Stimulated activated naive CD8-positive, alpha-beta T cell treated with anti-CD3 and anti-CD28 coated beads, Interleukin-15, Interleukin-2, amounts not matched to agents 100 U/mL and 50 U/mL, for 24 hours (primary cell): ENCODE measurements at places on chromosomes 3 and 15.

DNA sequence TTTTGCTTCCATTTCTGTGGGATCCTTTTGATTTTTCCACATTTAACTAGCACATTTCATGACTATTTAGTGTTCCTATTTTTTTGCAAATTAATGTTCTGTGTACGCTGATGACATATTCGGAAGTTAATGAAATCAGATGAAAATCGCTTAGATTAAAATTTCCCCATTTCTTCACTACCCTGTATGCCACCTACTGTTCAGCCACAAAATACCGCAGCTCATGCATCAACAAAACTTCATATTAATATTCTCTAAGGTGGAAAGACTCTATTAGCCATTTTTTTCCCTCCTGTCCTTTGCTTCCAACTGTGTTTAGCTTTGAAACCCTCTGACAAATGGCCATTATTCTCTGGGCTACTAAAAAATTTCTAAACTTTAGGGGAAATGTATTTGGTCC lies 300.6 kb downstream of the MECOM start:
- DNase-seq, result no peak

- no peak for DNase-seq
These were observed 662.3 kb downstream of the NR2F2 start for GRCh38 chr15:96992817-96993216.

GRCh38 chr3:194313560-194314387 lies 37.4 kb downstream of the CPN2 start:
- no peak for DNase-seq

GRCh38 chr3:46669191-46669999 lies 24.1 kb downstream of the ALS2CL start:
- peak; percentile 1 for DNase-seq

- no peak for DNase-seq
These were observed 30.1 kb downstream of the BTD start for GRCh38 chr3:15631426-15632211.

DNA sequence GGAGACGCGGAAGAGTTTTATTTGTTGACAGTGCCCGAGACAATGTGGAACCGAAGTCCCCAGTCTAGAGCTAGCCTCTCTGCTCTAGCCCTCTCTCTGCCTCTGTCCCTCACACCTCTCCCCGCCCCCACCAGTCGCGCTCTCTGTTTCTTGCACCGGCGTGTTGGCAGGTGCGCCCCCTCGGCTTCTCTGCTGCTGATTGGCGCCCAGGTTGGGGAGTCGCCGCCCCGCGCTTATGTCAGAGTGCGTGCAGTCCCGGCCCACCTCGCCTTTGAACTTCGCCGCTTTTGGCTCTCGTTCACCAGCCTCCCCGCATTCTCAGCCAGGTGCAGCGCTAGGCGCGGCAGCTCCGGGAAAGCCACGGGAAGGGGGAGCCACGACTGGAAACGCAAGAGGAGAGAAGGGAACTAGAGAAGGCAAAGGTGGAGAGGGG lies at the start of gene SOX14:
TSS of gene SOX14 (plus strand) at position 315 of the 433 bp plus-strand sequence. CDS start 470 bp downstream, outside the sequence.
- DNase-seq, result no peak

GRCh38 chr15:42087926-42088800 lies 6.2 kb downstream of the PLA2G4D start:
- DNase-seq, result no peak

GRCh38 chr15:56208641-56209155 lies 35.0 kb downstream of the RFX7 start:
- DNase-seq, result no peak

DNA sequence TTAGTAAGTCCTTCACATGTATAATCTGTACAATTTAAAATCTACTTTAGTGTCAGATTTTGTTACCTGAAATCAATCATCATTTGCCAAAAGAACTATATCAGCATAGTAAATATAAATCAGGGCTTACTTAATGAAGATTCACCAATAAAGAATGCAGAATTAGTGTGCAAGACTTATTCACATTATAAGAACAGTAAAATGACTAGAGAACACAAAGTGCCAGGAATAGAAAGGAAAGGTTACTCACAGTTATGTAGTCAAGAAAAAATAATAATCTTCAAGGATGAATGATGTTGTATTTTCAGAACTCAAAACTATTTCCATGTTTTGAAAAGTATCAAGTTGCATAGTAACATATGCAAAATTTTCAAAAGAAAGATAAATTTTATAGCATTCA lies 891.9 kb downstream of the ROBO1 start:
- no peak for DNase-seq

GRCh38 chr3:104989878-104990277 lies 376.8 kb upstream of the ALCAM start:
- no peak for DNase-seq

- DNase-seq, result no peak
These were observed at the start of gene STAB1 for GRCh38 chr3:52494886-52495495. STAB1 (plus strand) TSS chr3:52495338; CDS start chr3:52495414, 76 bp downstream.

DNA sequence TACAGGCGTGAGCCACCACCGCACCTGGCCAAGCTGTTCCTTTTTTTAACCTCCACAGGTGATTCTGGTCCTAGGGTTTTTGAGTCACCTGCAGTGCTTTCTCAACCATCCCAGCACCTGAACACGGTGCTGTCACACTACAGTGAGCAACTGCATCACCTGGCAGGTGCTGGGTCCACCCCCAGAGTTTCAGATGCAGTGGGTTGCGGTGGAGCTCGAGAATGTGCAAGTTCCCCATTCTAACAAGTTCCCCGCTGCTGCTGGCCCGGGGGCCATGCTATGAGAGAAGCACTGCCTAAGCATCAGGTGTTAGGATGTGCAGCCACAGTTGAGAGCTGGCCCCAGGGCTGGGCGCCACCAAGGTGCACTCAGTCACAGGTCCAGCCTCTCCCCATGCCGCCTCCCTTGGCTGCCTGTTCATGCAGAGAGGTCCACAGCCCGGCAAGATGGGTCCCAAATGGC lies 18.0 kb downstream of the ISG20 start:
- DNase-seq, result no peak

GRCh38 chr15:22845289-22845900 lies 6.9 kb downstream of the NIPA2 start:
- no peak for DNase-seq

GRCh38 chr3:182644790-182645433 lies 148.4 kb upstream of the ATP11B start:
- peak; percentile 40 for DNase-seq

DNA sequence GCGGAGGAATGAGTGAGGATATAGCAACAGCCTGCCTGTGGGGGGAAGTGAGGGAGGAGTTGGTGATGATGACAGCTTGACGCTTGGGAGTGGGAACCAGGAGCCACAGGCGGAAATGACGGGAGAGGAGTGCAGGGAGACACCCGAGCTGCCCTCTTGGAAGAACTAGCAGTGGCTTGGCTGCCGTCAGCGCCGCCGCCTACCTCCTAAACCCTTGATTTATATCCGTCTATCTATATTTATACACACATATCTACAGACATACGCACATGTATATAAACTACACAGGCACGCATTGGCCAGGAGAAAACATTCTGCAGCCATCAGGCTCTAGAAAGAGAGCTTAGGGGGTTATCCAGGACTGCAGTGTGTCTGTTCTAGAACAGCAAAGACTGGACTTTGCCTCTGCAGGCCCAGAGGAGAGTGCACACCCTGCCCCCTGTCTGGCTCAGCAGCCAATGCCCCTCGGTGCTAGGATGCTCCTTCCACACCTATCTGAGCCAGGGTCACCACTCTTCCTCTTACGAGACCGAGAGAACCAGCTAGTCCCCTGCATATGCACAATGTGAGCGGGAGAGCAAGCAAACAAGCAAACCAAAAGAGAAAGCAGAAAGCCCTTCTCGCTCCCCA lies 45.3 kb upstream of the MAGEF1 start:
- no peak for DNase-seq

- DNase-seq, result no peak
These were observed 35.3 kb downstream of the TUBGCP4 start for GRCh38 chr15:43406189-43406588.

DNA sequence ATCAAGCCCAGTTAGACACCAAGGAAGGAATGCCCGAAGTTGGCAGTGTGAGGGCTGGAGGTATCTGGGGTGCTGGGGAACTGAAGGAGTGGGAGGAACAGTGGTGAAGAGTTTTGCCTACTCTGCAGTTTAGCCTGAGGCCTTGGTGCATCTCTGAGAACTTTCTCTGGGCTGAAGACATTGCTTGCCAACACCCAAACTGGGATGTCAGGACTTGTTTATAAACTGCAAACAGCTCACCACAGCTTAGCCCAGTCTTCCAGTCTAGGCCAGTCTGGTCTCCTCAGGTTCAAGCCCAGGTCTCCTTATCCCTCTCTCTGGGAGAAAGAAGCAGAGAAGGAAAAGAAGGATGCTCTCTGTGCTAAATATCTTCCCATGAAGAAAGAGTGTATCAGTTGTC lies 68.0 kb upstream of the BOC start:
- no peak for DNase-seq

GRCh38 chr3:27935492-27935891 lies 213.4 kb upstream of the EOMES start:
- no peak for DNase-seq

DNA sequence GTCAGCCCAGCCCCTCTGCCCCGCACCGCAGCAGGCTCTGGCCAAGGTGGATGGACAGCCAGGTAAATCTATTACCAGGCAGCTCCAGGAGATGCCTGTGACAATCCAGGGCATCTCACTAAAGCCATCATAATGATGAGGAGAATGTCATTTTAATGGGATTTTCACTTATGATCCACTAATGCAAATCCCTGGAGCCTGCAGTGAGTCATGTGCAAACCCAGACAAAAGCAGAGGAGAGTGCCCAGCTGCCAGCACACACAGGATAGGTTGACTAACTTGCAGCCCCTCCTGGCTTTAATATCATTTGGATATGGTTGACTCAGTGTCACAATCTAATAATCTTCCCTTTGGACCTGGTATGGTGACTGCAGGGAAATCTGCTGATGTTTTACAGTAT lies 206.9 kb upstream of the TRIM42 start:
- DNase-seq, result no peak

DNA sequence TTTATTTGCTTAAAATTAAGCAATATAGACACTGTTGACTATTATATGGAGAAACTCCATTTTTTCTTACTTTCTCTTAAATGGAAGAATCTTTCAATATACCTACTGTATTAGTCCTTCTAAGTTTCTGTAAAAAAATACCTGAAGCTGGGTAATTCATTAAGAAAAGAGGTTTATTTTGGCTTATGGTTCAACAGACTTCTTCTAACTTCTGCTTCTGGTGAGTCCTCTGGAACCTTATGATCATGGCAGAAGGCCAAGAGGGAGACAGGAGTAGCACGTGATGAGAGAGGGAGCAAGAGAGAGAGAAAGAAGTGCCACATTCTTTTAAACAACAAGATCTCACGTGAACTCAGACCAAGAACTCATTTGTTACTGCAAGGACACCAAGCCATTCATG lies 573.3 kb downstream of the MCTP2 start:
- DNase-seq, result no peak

DNA sequence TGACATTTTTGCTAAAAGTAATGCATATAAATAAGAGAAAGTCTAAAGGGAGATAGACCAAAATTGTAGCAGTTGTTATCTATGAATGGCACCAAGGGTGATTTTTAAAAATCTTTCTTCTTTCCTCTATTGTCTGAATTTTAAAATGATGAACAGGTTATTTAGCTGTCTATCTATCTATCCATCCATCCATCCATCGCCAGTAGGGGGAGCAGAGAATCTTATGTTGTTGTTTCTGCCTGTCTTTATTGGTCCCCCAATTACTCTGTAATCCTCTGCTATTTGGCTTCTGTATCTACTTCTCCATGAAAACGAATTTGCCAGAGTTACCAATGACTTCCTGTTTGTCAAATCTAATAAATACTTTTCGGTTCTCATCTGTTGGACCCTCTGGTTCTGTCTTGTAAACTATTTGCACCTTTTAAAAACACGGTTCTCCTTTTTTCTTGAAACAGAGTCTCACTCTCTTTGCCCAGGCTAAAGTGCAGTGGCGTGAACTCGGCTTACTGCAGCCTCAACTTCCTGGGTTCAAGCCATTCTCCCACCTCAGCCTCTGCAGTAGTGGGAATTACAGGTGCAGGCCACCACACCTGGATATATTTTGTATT lies 86.0 kb downstream of the ECT2 start:
- DNase-seq, result peak; percentile 29

GRCh38 chr3:72579191-72579580 lies 269.1 kb downstream of the SHQ1 start:
- no peak for DNase-seq

DNA sequence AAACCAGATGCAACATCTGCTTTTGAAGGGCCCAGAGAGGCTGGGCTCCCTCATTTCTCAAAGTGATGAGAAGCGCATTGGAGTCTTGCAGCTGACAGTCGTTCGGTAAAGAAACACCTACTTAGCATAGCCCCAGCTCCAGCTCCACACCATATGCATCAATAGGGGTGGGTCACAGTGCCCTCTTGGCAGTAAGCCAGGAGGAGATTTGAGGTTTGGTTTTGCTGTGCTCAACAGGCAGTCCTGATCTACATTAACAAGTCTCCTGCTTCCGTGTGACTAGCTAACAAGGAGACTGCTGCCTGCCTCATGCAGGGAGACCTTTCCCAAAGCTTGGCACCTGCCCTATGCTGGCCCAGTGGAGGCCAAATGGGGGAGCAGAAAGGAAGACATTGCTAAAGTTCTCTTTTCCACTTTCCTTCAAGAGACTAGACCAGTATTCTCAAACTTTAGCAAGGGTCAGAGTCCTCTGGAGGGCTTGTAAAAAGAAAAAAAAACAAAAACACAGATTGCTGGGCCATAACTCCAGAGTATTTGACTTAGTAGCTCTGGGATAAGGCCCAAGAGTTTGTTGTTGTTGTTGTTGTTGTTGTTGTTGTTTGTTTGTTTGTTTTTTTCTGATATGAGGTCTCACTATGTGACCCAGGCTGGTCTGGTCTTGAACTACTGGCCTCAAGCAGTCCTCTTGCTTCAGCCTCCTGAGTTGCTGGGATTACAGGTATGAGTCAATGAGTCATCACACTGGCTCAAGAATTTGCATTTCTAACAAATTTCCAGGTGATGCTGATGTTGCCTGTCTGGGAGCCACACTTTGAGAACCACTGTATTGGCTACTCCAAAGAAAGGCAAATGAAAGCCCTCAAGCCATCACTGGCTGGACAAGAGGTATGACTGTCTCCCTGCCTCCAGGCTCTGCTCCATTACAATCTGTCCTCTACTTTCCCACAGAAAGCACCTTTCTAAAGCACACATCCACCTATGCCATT lies 294.9 kb downstream of the RORA start:
- no peak for DNase-seq

GRCh38 chr3:99186016-99186415 lies 284.5 kb upstream of the DCBLD2 start:
- DNase-seq, result no peak

GRCh38 chr3:86990012-86990733 lies 776 bp downstream of the VGLL3 start:
- DNase-seq, result peak; percentile 6

- DNase-seq, result no peak
These were observed 228.9 kb downstream of the XXYLT1 start for GRCh38 chr3:195041871-195042742.
